Activated CD8-positive, alpha-beta memory T cell treated with anti-CD3 and anti-CD28 coated beads, Interleukin-2, amount 10 ng/mL, durations not matched to agents 7 days and 5 days (primary cell): ENCODE measurements at places on chromosomes 4 and X. TPM values are rescaled to one million over a fixed set of nuclear protein-coding genes. Genes with fewer than 3 reads are reported as not detected.

DNA sequence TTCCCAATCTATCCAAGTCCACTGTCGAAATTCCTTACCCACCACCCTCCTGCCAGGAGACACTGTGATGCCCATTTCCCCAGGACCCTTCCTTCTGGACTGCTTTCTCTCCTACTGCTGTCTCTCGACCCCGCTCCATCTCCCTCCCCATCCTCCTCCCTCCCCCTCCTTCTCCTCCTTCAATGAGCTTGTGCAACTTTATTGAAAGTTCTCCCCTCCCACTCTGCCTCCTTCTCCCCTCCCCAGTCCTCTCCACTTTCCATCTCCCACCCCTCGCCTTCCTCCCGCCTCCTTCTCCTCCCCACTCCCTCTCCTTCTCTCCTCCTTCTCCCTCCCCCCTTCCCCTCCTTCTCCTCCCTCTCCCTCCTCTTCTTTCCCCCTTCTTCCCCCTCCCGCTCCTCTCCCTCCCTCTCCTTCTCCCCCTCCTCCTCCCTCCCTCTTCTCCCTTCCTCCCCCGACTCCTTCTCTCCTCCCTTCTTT, 116.6 kb upstream of the FAT1 start:
- H3K4me1 ChIP-seq: no peaks in the 10 kb centered on the region
- H3K36me3 ChIP-seq: no peaks in the 10 kb centered on the region
- DNase-seq: no peak
- H3K27me3 ChIP-seq: no peaks in the 10 kb centered on the region
- H3K27ac ChIP-seq: no peak overlapping the region

Gene RNF128
- not detected for total RNA-seq

DNA sequence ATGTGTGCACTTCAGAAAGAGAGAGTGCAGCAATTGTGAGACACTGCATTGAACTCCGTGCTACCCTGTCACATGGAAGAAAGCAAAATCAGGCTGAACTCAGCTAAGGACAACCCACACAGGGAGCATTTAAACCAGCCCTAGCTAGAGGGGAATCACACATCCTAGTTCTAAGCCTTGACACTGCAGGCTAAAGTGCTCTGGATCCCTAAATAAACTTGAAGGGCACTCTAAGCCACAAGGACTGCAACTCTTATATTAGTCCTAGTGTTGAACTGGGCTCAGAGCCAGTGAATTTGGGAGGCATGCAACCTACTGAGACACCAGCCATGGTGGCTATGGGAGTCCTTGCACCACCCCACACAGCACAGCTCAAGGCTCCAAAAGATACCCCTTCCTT, 311.9 kb downstream of the OPHN1 start:
- no peaks in the 10 kb centered on the region for H3K27me3 ChIP-seq
- H3K36me3 ChIP-seq: no peaks in the 10 kb centered on the region
- H3K27ac ChIP-seq: no peak overlapping the region
- H3K4me3 ChIP-seq: no peak overlapping the region
- H3K4me1 ChIP-seq: no peaks in the 10 kb centered on the region

GRCh38 chr4:87092389-87093141, 127.9 kb downstream of the KLHL8 start:
- H3K4me1 ChIP-seq: peaks cover 7% of the 10 kb centered on the region
- H3K27me3 ChIP-seq: no peaks in the 10 kb centered on the region
- H3K4me3 ChIP-seq: no peak overlapping the region
- H3K36me3 ChIP-seq: peaks cover 3% of the 10 kb centered on the region
- DNase-seq: no peak

GRCh38 chr4:42995343-42995944, 102.9 kb downstream of the GRXCR1 start:
- H3K36me3 ChIP-seq: no peaks in the 10 kb centered on the region
- H3K4me3 ChIP-seq: no peak overlapping the region
- no peak overlapping the region for H3K27ac ChIP-seq
- no peaks in the 10 kb centered on the region for H3K4me1 ChIP-seq
- no peaks in the 10 kb centered on the region for H3K27me3 ChIP-seq

Gene CT83
- not detected for total RNA-seq

Gene ING2
- total RNA-seq: 12.4 TPM

GRCh38 chr4:48620093-48620492, 130.0 kb downstream of the ZAR1 start:
- H3K27me3 ChIP-seq: no peaks in the 10 kb centered on the region
- DNase-seq: no peak
- H3K36me3 ChIP-seq: peaks cover 34% of the 10 kb centered on the region
- H3K4me3 ChIP-seq: no peak overlapping the region

Gene LAMP2
- 44.7 TPM for total RNA-seq

Gene DCAF16
- total RNA-seq: 38.9 TPM

DNA sequence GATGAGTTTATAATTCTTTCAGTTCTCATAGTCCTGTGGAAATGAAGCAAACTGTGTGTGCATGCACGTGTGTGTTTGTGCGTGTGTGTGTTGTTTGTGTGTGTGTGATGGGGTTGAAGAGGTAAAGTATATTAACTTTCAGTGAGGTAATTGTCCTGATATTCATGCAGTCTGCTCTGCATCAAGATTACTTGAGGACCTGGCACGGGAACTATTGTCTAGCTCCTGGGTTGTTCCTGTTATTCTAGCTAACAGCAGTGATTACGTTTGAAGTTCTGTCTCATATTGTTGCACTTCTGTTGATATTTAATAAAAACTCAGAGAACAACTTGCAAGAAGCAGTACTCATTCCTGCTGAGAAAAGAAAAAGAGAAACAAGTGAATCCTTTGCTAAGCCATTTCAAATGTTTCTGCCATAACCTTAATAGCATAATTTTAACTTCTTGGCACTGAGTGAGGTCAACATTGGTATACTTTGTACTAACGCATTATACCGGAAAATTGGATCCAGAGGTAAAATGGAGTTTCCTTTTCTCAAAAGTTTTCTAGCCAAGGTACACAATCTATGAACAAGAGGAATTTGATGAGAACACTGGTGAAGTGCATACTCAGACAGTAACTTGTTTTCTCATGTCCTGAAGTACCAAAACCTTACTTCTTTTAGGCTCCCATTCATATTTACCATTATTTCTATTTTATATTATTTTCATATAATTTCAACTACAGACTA, 113.2 kb downstream of the SPCS3 start:
- H3K4me3 ChIP-seq: no peak overlapping the region
- H3K27ac ChIP-seq: no peak overlapping the region
- peaks cover 6% of the 10 kb centered on the region for H3K4me1 ChIP-seq
- no peak for DNase-seq

Gene HSFX1
- total RNA-seq: 0.80 TPM

GRCh38 chr4:120829113-120829831, 93.3 kb downstream of the PRDM5 start:
- peaks cover 2% of the 10 kb centered on the region for H3K27me3 ChIP-seq
- DNase-seq: no peak
- H3K27ac ChIP-seq: no peak overlapping the region
- H3K4me3 ChIP-seq: no peak overlapping the region
- H3K36me3 ChIP-seq: peaks cover 1% of the 10 kb centered on the region

- H3K27me3 ChIP-seq: no peaks in the 10 kb centered on the region
- peaks cover 28% of the 10 kb centered on the region for H3K4me1 ChIP-seq
- peaks cover 1% of the 10 kb centered on the region for H3K36me3 ChIP-seq
- H3K4me3 ChIP-seq: no peak overlapping the region
Measured at GRCh38 chrX:79080141-79080540, 64.3 kb upstream of the GPR174 start.

Gene UGT2B17
- total RNA-seq: not detected

GRCh38 chr4:55086578-55086977, 38.8 kb downstream of the KDR start:
- H3K27ac ChIP-seq: no peak overlapping the region
- H3K4me1 ChIP-seq: no peaks in the 10 kb centered on the region
- no peak for DNase-seq
- no peak overlapping the region for H3K4me3 ChIP-seq
- no peaks in the 10 kb centered on the region for H3K27me3 ChIP-seq

DNA sequence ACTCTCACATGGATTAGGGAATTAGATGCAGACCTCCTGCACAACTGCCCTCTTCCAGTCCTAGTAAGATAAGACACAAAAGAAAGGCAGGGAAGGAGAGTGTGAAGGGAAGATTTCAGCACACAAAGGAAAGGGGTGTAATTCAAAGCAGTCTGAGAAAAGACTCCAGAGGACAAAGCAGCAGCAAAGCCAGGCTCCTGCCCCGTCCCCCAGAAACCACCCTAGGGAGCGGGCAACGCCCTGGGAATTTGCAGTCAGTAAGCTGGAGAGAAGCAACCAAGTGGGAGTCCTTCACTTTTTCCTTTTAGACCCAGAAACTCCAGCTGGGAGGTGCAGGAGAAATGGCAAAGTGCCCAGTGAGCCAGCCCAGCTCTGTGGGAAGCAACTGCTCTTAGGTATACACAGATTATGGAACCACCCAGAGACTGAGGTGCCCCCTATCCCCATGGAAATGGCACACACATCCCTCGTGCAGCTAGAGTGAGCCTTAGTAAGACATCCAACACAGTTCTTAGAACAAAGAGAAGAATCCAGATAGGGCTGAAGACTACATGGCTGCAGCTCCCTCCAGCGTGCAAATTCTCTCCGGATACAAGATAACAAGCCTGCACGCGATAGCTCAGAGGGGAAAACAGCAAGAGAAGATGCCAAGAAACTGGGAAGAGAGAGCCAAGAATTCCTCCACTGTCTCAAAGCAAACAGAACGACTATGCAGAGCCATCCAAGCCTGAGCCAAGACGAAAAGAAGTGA, 26.5 kb upstream of the IRAK1 start:
- DNase-seq: no peak
- H3K27ac ChIP-seq: no peak overlapping the region
- no peak overlapping the region for H3K4me3 ChIP-seq
- H3K36me3 ChIP-seq: peaks cover 29% of the 10 kb centered on the region
- peaks cover 24% of the 10 kb centered on the region for H3K4me1 ChIP-seq
- no peaks in the 10 kb centered on the region for H3K27me3 ChIP-seq

Gene OTUD5
- 65.2 TPM for total RNA-seq

DNA sequence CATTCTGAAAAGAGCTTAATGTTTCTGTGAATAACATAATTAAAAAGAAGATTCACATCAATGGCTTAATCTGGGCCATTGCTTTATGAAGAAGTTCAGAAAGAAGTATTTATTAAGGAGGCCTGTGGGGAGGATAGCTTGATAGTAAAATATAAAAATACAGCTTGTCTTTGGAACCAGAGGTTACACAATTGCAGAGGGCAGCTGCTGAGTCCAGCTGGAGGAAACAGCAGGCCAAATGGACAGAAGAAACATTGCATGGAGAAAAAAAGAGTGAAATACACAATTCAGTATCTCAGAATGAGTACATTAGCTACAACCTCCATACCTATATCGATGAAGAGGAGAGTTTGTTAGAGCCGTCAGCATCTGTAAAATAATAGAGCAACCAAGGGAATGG, 148.0 kb upstream of the NPY2R start:
- H3K27me3 ChIP-seq: no peaks in the 10 kb centered on the region
- DNase-seq: no peak
- no peaks in the 10 kb centered on the region for H3K4me1 ChIP-seq
- H3K36me3 ChIP-seq: no peaks in the 10 kb centered on the region

DNA sequence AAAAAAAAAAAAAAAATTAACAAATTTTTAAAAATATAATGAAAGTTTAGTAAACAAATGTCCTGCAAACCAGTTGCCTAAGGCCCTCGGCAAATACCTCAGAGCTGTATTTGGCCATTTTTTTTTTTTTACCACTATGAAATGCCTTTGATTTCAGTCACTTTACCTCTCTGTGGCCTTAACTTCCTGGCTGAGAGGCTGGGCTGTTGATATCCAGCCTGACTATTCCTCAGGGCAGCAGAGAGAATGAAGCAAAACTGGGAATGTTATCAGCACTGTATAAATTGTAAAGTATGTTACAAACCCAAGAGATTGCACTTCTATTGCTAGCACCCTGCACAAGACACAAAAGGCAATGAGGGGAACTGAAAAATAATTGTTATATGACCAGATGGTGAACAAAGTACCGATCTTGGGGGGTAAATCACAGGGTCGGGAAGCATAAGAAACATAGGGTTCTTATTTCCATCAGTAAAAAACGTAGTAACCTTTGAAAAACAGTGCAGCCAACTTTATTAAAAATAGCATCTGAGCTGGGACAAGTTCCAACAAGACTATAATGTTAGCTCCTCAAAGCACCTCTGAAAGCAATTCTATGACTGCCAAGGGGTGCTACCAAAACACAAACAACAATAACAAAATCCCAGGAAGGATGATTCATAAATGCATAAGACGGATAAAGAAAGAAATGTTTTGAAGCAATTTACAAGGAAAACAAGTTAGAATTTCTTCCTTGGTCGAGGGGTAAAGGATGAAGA, 18.1 kb downstream of the USP46 start:
- no peak for DNase-seq
- H3K27me3 ChIP-seq: peaks cover 5% of the 10 kb centered on the region
- peaks cover 27% of the 10 kb centered on the region for H3K4me1 ChIP-seq
- no peaks in the 10 kb centered on the region for H3K36me3 ChIP-seq
- H3K4me3 ChIP-seq: no peak overlapping the region
- no peak overlapping the region for H3K27ac ChIP-seq

Gene SAGE1
- total RNA-seq: not detected

DNA sequence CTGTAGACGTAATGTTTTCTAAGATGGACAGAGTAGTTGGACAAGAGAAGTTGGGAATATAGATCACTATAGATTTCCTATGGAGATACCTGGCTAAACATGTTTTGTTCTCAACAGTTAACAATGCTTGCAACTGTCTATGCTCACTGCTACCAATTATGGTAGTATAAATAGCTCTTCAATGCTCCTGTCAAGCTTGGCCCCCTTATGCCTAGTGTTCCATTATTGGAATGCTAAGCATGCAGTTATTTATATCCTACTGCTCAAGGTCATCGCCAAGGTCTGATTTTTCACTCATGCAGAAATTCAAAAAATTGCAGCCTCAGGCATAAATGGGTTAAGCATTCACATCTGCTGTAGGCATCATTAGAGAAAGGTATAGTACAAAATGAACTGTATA, 519.0 kb downstream of the IL15 start:
- no peaks in the 10 kb centered on the region for H3K27me3 ChIP-seq
- H3K4me1 ChIP-seq: no peaks in the 10 kb centered on the region
- no peak overlapping the region for H3K4me3 ChIP-seq
- peaks cover 19% of the 10 kb centered on the region for H3K36me3 ChIP-seq
- DNase-seq: no peak

- no peaks in the 10 kb centered on the region for H3K4me1 ChIP-seq
- no peak overlapping the region for H3K27ac ChIP-seq
- H3K27me3 ChIP-seq: no peaks in the 10 kb centered on the region
- DNase-seq: no peak
- no peaks in the 10 kb centered on the region for H3K36me3 ChIP-seq
Measured at GRCh38 chr4:156952078-156952759, 19.4 kb downstream of the PDGFC start.

DNA sequence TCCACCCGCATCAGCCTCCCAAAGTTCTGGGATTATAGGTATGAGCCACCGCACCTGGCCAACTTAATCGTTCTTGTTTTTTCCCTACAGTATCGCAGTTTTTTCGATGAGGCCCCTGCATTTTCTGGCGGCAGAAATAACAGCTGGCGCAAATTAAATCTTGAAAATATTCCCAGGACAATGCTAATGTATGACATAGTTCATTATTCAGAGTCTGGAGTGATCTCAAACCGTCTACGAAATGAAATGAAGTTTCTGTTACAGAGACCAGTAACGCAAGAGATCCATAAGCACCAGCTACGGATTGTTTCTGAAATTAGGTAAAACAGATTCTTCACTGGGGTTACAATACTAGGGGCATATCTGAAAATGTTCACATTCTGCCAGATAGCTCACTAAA, 27.3 kb downstream of the CXorf58 start:
- no peaks in the 10 kb centered on the region for H3K36me3 ChIP-seq
- H3K27ac ChIP-seq: no peak overlapping the region
- no peak overlapping the region for H3K4me3 ChIP-seq
- H3K4me1 ChIP-seq: peaks cover 13% of the 10 kb centered on the region
- no peaks in the 10 kb centered on the region for H3K27me3 ChIP-seq
- DNase-seq: no peak

- H3K4me3 ChIP-seq: no peak overlapping the region
- H3K36me3 ChIP-seq: no peaks in the 10 kb centered on the region
- H3K27me3 ChIP-seq: no peaks in the 10 kb centered on the region
- no peaks in the 10 kb centered on the region for H3K4me1 ChIP-seq
- no peak for DNase-seq
Measured at GRCh38 chr4:133592106-133592505, 443.0 kb downstream of the PCDH10 start.
